ENCODE measurements at places on chromosomes 7 and 10.
A peak's percentile ranks its signal among the peaks of the same experiment; 100 is the strongest.

- DNase-seq: no peak
These were observed 67.8 kb downstream of the GSAP start for GRCh38 chr7:77348371-77348813.

DNA sequence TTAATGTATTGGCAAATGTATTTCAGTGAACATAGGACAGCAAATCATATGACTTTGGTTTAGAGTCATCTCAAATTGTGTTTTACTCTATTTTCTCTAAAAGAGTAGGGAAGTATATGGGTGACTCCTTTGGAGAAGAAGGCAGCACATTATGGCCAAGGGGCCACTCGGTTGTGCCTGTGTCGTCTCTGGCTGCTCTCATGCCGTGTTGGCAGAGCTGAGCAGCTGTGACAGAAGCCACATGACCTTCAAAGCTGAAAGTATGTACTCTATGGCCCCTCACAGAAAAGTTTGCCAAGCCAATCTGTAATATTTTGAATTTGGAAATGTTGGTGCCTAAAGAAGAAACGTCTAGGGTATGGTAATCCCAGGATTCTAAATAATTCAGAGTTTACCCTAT is 47.5 kb downstream of the TASOR2 start:
- DNase-seq: no peak

GRCh38 chr7:34445653-34446052 is 212.4 kb upstream of the NPSR1 start:
- no peak for DNase-seq

GRCh38 chr7:23026164-23026563 is 12.2 kb upstream of the HYCC1 start:
- no peak for DNase-seq

DNA sequence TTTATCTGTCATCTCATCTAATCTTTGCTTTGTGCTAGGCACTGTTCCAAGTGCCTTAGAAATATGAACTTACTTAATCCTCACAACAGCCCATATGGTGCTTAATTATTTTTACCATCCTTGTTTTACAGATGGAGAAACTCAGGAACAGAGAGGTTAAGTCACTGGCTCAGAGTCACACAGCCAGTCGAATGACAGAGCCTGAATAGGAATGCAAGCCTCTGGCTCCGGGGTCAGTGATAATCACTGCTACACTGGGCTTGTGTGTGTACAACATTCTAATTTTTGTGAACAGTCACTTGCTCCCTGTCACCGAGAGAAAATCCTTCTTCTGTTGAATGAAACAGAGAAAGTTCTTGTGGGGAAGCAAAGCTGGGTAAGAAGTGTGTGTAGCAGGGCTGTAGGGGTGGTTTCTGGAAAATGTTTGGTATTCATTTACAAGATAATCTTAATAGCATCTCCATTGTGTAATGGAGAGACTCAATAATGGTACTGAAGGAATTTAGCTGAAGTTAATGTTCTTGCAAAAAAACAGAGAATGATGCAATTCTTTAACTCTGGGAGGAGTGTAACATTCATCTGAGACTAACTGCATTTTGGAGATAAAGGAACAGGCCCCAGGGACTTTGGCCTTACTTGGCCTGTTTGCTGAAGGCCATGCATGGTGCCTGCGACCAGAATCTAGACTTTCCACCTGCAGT is 290.6 kb downstream of the FRMD4A start:
- no peak for DNase-seq

GRCh38 chr10:101310529-101311184 is 43.3 kb upstream of the BTRC start:
- no peak for DNase-seq

- no peak for DNase-seq
These were observed 22.6 kb upstream of the LRRC72 start for GRCh38 chr7:16504019-16504418.

- DNase-seq: no peak
These were observed 115.6 kb upstream of the RNF32 start for GRCh38 chr7:156524818-156525597.

DNA sequence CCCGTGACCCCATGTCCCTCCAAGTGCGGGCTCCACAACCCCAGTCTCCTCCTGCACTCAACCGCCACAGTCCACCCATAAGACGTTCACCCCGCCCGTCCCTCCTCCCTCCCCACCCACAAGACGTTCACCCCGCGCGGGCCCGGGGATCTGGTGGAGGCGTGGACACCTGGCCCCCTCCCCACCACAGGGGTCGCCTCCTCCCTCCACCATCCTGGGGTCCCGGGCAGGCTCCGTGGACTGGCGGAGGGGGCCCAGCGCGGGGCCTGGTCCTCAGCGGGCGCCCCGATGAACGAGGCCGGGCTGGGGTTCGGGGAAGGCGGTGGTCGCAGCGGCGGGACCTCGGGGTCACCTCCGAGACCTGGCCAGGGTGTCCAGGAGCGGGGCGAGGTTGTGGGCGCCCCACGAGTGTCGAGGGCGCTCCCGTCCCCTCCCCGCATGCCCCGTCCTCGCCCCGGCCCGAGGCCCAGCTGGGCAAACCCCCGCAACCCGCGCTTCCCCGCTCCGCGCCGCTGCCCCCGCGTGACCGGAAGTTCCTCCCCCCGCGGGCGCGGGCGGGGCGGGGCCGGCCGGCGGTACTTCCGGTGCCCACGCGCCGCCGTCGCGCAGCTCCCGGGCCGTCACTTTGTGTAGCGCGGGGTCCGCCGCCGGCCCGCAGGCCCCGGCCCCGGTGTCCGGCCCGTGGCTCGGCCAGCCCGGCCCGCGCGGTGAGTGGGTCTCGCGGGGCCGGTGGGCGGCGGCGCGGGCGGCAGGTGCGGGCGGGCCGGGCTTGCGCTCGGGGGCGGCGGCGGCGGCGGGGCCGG is at the start of gene ZNF316:
TSS of gene ZNF316 (plus strand) at position 578 of the 803 bp plus-strand sequence. CDS start 5,092 bp downstream, outside the sequence.
- DNase-seq: peak; percentile 68

- no peak for DNase-seq
These were observed 3.0 kb downstream of the CALU start for GRCh38 chr7:128742206-128742605.

- no peak for DNase-seq
These were observed 904.4 kb upstream of the LRRTM3 start for GRCh38 chr10:66021423-66021822.
